Vagina (tissue), 2 donors: ENCODE measurements at places on chromosomes 16 and 17.

DNA sequence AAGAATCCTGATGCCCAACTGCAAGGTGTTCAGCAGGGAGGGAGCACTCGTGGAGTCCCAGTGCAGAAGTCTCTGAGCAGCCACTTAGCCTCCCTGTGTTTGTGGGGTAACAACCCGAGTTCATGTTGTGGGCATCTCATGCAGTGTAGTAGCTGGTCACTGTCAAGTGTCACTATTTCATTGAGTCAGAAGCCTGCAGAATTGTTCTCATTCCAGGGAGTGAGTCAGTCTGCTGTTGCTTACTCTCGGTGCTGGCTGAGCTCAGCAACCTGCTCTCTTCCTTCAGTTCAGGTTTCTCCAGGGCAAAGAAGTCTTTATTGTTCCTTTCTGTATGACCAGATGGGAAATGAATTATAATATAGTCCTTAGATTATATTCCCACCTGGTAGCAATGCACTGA lies 24.1 kb downstream of the HMOX2 start:
- H3K36me3 ChIP-seq: no peaks in the 10 kb centered on the region
- no peak for DNase-seq
- H3K27me3 ChIP-seq: no peaks in the 10 kb centered on the region
- peak overlapping the region; percentile 29 for H3K4me3 ChIP-seq

DNA sequence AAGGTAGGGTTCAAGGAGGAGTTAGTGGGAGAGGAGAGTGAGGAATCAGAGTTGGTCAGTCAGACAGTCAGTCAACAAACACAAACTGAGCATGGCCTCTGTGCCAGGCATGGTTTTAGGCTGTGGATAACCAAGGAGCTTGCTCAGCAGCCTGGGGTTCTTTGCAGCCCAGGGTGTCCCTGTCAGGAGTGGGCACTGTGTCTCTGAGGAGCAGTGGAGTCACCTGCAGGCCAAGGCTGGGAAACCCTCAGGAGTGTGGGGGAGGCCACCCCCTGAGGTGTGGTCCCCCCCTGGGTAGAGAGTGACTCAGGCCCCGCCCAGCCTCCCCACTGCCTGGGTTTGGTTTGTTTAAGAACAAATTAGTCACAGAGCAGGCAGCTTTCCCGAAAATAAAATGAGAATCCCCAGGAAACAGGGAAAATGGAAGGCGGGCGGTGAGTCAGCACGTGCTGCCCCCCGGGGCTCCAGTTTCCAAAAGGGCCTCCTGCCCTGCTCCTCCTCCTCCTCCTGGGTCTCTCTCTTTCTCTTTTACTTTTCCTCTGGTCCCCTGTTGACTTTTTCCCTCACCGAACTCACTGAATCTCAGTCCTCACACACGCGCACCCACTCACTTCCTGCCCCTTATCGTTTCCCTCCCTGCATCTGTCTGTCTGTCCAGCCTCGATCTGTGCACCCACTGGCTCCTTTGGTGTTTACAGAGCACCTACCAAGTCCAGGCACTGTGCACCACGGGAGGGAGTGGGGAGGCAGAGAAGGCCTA lies 44.3 kb downstream of the SOCS3 start:
- peak overlapping the region; percentile 6 for H3K4me3 ChIP-seq
- peak; percentile 97 for DNase-seq
- H3K27me3 ChIP-seq: no peaks in the 10 kb centered on the region
- H3K36me3 ChIP-seq: no peaks in the 10 kb centered on the region

DNA sequence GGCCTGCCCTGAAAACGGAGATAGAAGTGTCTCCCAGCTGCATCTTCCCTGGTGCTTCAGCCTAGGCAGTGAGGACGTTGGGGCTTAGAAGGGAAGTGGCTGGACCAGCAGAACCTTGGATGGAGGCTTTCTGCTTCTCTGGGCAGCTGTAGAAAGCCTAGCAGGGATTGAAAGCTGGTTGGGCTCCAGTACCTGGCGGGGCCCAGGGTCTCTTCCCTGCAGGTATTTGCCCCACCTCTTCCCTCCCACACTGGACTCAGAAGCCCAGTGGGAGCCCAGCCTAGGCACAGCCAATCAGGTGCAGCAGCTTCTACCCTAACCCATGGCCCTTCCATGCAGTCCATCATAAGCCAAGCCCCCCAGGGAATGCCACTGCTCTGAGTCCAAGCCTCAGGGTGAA lies 190.3 kb upstream of the IRX6 start:
- H3K27me3 ChIP-seq: no peaks in the 10 kb centered on the region
- DNase-seq: no peak
- no peak overlapping the region for H3K4me3 ChIP-seq
- H3K4me1 ChIP-seq: no peaks in the 10 kb centered on the region
- no peak overlapping the region for H3K27ac ChIP-seq

GRCh38 chr16:56673921-56674320 lies 4.3 kb downstream of the MT1H start:
- no peaks in the 10 kb centered on the region for H3K27me3 ChIP-seq
- no peak overlapping the region for H3K4me3 ChIP-seq
- H3K27ac ChIP-seq: no peak overlapping the region
- H3K36me3 ChIP-seq: no peaks in the 10 kb centered on the region

DNA sequence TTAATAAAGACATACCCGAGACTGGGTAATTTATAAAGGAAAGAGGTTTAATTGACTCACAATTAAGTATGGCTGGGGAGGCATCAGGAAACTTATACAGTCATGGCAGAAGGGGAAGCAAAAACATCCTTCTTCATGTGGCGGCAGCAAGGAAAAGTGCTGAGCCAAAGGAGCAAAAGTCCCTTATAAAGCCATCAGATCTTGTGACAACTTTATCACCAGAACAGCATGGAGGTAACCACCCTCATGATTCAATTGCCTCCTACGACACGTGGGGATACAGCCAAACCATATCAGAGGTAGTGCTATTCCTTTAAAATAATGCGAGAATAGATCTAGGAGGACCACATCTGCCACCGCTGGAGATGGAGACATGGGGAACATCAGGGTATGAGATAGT lies 9.0 kb downstream of the C16orf54 start:
- no peaks in the 10 kb centered on the region for H3K36me3 ChIP-seq
- H3K27me3 ChIP-seq: no peaks in the 10 kb centered on the region
- DNase-seq: no peak
- no peaks in the 10 kb centered on the region for H3K4me1 ChIP-seq
- no peak overlapping the region for H3K27ac ChIP-seq
- no peak overlapping the region for H3K4me3 ChIP-seq

- H3K36me3 ChIP-seq: no peaks in the 10 kb centered on the region
- H3K27ac ChIP-seq: peak overlapping the region; percentile 94
- DNase-seq: no peak
- peaks cover 50% of the 10 kb centered on the region for H3K4me1 ChIP-seq
- peak overlapping the region; percentile 60 for H3K4me3 ChIP-seq
Measured at GRCh38 chr17:17205368-17206123, 587 bp downstream of the PLD6 start.

DNA sequence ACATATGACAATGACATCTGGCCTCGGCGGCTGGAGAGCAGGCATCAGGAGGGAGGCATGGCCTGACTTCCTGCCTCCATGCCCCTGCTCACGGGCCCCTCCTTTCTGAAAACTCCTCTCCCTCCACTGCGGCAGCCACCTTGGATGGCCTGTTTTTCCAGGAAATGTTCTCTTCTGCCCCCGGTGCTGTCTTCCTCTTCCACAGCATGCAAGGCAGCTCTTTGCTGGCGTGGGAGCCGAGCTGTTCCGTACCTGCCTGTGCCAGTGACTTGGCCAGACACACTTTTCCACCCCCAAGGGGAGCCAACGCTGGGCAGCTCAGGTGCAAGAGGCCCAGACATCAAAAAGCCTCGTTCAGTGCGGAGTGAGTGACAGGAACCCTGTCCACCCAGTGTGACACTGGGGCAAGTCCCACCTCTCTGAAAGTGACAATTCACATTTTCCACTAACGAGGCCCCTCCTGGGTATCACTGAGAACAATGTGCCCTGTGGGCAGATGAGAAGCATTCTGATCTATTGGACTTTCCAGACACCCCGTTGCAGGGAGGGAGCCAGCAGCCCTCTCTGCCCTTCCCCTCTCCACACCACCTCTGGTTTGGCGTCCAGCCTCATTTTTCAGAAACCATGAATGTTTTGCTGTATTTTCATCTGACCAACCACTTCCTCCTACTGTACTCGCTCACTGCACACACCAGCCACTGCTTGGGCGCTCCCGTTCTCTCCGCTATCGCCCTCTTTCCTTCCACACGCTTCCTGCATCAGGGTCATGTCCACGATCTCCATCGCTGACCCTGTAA lies 31.2 kb downstream of the NSMCE1 start:
- DNase-seq: no peak
- peaks cover 57% of the 10 kb centered on the region for H3K4me1 ChIP-seq
- H3K27me3 ChIP-seq: no peaks in the 10 kb centered on the region
- H3K36me3 ChIP-seq: no peaks in the 10 kb centered on the region

GRCh38 chr16:57637020-57637419 lies 8.6 kb downstream of the ADGRG1 start:
- H3K4me3 ChIP-seq: no peak overlapping the region
- H3K27me3 ChIP-seq: no peaks in the 10 kb centered on the region
- H3K36me3 ChIP-seq: no peaks in the 10 kb centered on the region
- no peak overlapping the region for H3K27ac ChIP-seq

DNA sequence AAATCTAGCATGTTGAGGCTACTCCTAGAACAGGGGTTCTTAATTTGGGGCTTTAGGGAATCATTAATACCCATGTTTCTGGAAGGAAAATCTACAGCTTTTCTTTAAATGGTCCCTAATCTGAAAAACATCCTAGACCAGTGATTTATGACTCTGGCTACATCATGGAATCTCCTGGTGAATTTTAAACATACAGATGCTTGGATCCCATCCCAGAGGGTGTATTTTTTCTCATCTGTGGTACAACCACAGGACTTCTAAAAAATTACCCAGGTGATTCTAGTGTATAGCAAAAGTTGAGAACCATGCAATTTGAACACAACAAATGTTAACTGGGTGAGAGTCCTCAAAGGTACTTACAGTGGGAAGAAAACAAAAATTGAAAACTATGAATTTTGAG lies 41.5 kb downstream of the KANSL1 start:
- H3K4me1 ChIP-seq: peaks cover 89% of the 10 kb centered on the region
- H3K27ac ChIP-seq: no peak overlapping the region
- H3K4me3 ChIP-seq: no peak overlapping the region
- DNase-seq: no peak
- no peaks in the 10 kb centered on the region for H3K36me3 ChIP-seq

- H3K4me3 ChIP-seq: no peak overlapping the region
- no peaks in the 10 kb centered on the region for H3K27me3 ChIP-seq
- no peak overlapping the region for H3K27ac ChIP-seq
- H3K36me3 ChIP-seq: no peaks in the 10 kb centered on the region
- H3K4me1 ChIP-seq: no peaks in the 10 kb centered on the region
- no peak for DNase-seq
Measured at GRCh38 chr17:27977751-27978688, 64.5 kb upstream of the NLK start.

DNA sequence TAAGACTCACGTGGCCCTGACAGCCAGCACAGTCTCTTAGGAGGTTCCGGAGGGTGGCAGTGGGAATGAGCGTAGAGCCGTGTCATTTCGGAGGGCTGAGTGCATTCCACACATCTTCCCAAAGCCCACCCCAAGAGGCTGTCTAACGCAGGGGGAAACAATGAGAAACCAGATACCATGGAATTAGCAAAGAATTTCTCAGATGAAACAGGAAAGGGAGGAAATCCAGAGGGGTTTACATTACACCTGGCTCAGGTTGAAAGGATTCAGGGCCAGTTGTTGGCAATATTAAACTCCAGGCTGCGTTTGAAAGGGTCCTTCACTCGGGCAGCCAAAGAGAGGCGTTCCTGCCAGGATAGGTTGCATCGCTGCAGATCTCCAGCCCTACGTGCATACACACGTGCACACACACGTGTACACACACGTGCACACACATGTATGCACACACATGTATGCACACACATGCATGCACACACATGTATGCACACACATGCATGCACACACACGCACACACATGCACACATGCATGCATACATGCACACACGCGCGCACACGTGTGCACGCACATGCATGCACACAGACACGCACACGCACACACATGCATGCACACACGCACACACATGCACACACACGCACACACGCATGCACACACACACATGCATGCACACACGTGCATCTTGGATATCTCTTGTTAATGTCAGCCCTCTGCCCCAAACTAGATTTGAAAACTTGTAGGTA lies 12.2 kb downstream of the CBX4 start:
- DNase-seq: no peak
- H3K27me3 ChIP-seq: no peaks in the 10 kb centered on the region
- H3K27ac ChIP-seq: no peak overlapping the region
- H3K4me1 ChIP-seq: peaks cover 9% of the 10 kb centered on the region

DNA sequence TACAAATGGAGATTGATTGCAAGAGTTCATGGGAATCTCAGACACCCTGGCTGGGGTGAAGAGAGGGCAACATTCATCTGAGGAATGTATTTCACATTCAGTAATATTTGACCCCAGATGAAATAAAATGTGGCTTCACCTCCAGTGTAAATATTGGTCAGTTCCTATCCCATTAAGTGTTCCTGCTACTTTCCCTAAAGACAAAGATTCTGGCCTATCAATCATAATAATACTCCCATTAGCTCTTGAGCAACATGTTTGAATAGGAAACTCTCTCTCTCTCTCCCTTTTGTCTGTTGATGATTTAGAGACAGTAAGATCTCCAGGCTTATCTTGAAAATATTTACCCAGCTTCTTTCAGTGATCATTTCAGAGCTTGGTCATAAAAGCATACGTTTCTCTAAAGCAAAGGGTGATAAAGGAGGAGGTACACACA lies 70.1 kb downstream of the KCNJ2 start:
- DNase-seq: no peak
- H3K4me1 ChIP-seq: no peaks in the 10 kb centered on the region
- no peak overlapping the region for H3K27ac ChIP-seq
- no peak overlapping the region for H3K4me3 ChIP-seq
- H3K27me3 ChIP-seq: no peaks in the 10 kb centered on the region

GRCh38 chr17:40038882-40039513 lies 15.2 kb downstream of the MED24 start:
- no peaks in the 10 kb centered on the region for H3K27me3 ChIP-seq
- H3K4me1 ChIP-seq: peaks cover 10% of the 10 kb centered on the region
- peak overlapping the region; percentile 79 for H3K27ac ChIP-seq
- no peak for DNase-seq
- no peak overlapping the region for H3K4me3 ChIP-seq
- no peaks in the 10 kb centered on the region for H3K36me3 ChIP-seq

- peaks cover 68% of the 10 kb centered on the region for H3K4me1 ChIP-seq
- DNase-seq: no peak
- H3K27me3 ChIP-seq: no peaks in the 10 kb centered on the region
- H3K4me3 ChIP-seq: peak overlapping the region; percentile 73
- H3K36me3 ChIP-seq: no peaks in the 10 kb centered on the region
Measured at GRCh38 chr17:14304222-14304772, 3.4 kb downstream of the HS3ST3B1 start.

GRCh38 chr17:21375757-21376080 lies 438 bp upstream of the KCNJ12 start:
- no peak for DNase-seq
- H3K27ac ChIP-seq: no peak overlapping the region
- no peaks in the 10 kb centered on the region for H3K27me3 ChIP-seq
- H3K4me1 ChIP-seq: peaks cover 21% of the 10 kb centered on the region
- H3K4me3 ChIP-seq: peak overlapping the region; percentile 40

GRCh38 chr17:20266806-20267458 lies 200.4 kb downstream of the LGALS9B start:
- H3K4me1 ChIP-seq: no peaks in the 10 kb centered on the region
- no peak overlapping the region for H3K27ac ChIP-seq
- no peak overlapping the region for H3K4me3 ChIP-seq
- no peaks in the 10 kb centered on the region for H3K27me3 ChIP-seq
- no peaks in the 10 kb centered on the region for H3K36me3 ChIP-seq
